ENCODE measurements at places on chromosomes 3 and 15.

GRCh38 chr3:15440891-15441290 is 13.5 kb downstream of the EAF1 start:
- no peak overlapping the region for H3K27ac ChIP-seq
- H3K27me3 ChIP-seq = no peaks in the 10 kb centered on the region
- H3K4me1 ChIP-seq = no peaks in the 10 kb centered on the region
- H3K4me3 ChIP-seq = no peak overlapping the region

- H3K4me3 ChIP-seq = no peak overlapping the region
- no peak for DNase-seq
- H3K4me1 ChIP-seq = peaks cover 14% of the 10 kb centered on the region
- no peak overlapping the region for H3K27ac ChIP-seq
- H3K27me3 ChIP-seq = no peaks in the 10 kb centered on the region
These were observed 2.6 kb upstream of the XYLB start for GRCh38 chr3:38343797-38344594.

DNA sequence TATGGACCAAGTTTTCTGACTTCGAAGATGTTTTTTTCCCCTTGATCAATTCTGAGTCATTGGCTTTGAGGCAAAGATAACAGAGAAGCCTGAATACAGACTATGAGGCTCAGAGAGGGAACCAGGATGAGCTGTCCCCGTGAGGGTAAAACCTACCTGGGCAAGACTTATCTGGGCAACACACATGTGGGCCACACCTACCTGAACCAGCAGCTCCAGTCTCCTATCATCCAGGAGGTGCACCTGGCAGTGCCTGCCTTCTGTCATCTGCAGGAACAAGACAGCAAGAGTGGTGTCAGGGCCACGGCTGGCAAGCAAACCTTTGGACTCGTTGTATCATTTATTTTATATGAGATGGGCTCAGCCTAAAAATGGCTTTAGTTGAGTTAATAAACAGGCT is 72.6 kb downstream of the FRMD4B start:
- DNase-seq = no peak
- H3K36me3 ChIP-seq = no peaks in the 10 kb centered on the region
- H3K27ac ChIP-seq = no peak overlapping the region
- H3K27me3 ChIP-seq = no peaks in the 10 kb centered on the region
- no peaks in the 10 kb centered on the region for H3K4me1 ChIP-seq

DNA sequence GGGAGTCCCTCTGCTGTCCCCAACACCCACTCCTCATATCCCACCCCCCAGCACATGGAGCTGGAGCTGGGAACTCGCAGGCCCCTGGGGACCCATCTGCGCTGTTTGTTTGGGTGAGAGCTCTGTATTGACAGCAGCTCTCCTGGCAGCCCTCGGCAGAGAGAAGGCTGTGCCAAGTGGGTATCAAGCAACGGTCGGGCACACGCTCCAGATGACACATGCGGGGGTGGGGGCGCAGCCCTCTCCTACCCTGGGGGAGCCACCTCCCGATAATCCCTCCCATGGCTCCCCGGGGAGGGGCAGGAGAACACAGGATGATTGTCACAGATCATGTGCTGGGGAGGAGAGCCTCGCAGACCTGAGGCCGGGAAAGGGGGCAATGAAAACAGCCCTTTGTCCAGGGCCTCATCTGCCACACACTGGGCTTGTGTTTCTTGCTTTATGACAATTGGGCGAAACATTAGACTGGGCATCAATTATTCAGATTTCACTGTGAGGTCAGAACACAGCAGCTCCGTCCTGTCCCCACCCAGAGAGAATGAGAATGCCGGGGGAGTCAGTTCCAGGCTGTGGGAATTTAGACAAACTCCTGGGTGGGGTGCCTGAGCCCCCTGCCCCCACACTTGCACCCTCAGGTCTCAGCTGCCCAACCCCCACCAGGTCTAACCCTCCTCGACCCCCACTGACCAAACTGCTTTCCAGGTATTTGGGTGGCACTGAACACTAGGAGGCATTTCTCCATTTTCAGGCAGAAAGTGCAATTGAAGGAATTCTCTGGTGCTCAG is 46.4 kb upstream of the KLF13 start:
- no peaks in the 10 kb centered on the region for H3K36me3 ChIP-seq
- H3K4me3 ChIP-seq = no peak overlapping the region
- no peak overlapping the region for H3K27ac ChIP-seq
- no peak for DNase-seq

- no peaks in the 10 kb centered on the region for H3K36me3 ChIP-seq
- H3K4me3 ChIP-seq = no peak overlapping the region
- DNase-seq = no peak
- H3K27me3 ChIP-seq = 0 out of 3 replicates have a peak, but pooled peaks cover 3% of the 10 kb centered on the region
These were observed 210.2 kb downstream of the OSBPL10 start for GRCh38 chr3:31770822-31771326.

GRCh38 chr3:188993181-188993580 is 178.6 kb upstream of the TPRG1 start:
- H3K27me3 ChIP-seq = no peaks in the 10 kb centered on the region
- H3K4me1 ChIP-seq = no peaks in the 10 kb centered on the region
- H3K4me3 ChIP-seq = no peak overlapping the region
- no peaks in the 10 kb centered on the region for H3K36me3 ChIP-seq

DNA sequence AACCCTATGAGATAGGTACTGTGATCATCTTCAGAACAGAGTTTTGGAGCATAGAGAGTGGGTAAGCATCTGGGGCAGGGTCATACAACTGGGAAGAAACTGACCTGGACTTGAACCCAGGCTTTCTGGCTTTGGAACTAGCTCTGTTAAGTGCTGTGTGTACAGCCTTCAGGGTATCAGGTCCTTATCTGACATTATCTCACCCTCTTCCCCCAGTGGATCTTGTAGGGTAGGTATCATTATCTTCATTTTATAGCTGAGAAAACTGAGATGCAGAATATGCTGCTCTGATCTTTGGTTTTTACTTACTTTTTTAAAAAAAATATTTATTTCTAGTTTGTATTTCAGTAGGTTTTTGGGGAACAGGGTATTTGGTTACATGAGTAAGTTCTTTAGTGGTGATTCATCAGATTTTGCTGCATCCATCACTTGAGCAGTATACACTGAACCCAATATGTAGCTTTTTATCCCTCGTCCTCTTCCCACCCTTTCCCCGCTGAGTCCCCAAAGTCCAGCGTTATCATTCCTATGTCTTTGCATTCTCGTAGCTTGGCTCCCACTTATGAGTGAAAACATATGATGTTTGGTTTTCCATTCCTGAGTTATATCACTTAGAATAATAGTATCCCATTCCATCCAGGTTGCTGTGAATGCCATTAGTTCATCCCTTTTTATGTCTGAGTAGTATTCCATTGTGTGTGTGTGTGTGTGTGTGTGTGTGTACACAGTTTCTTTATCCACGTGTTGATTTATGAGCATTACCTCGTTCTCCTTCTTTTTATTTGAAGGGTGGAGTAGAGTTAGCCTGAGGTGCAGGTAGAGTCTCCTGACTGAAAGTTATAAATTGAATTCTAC is 271.2 kb downstream of the PTPRG start:
- DNase-seq = no peak
- H3K4me3 ChIP-seq = no peak overlapping the region
- no peak overlapping the region for H3K27ac ChIP-seq

DNA sequence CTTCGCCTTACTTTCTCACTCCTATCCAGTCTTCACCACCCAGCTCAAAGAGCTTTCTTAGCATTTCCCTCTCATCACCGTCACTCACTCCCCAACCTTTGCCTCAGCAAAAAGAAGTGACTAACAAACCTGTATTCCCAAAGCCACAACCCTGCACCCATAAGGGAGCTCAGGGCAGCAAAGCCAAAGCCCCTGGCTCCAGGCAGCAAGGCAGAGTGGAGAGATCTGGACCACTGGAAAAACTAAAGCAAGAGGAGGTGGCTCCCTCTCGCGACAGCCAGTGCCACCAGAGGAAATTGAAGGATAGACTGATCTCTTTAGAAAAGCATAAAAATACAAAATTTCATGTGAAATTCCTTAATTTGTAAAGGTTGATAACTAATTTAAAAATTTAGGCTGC is 25.1 kb upstream of the CDCP1 start:
- peaks cover 9% of the 10 kb centered on the region for H3K4me1 ChIP-seq
- no peaks in the 10 kb centered on the region for H3K27me3 ChIP-seq
- H3K27ac ChIP-seq = no peak overlapping the region
- no peak overlapping the region for H3K4me3 ChIP-seq
- no peaks in the 10 kb centered on the region for H3K36me3 ChIP-seq
